Erythroblast (primary cell): ENCODE measurements at places on chromosomes 5 and 9.

DNA sequence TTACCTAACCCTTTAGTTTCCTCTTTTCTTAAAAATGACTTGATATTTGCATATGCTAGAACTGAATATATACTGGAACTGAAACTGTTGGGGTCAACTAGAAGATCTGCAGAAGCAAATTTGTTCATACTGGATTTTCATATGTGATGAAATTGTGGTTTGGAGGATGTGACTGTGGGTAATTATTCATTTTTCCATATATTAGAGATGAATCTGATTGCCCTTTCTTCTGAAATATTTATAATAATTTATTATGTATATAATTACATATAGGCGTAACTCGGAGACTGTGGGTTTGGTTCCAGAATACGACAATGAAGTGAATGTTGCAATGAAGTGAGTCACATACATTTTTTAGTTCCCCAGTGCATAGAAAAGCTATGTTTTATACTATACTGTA is 149.1 kb downstream of the ATP10B start:
- no peak for DNase-seq

GRCh38 chr9:73176450-73176875 is 24.8 kb downstream of the ANXA1 start:
- no peak for DNase-seq

DNA sequence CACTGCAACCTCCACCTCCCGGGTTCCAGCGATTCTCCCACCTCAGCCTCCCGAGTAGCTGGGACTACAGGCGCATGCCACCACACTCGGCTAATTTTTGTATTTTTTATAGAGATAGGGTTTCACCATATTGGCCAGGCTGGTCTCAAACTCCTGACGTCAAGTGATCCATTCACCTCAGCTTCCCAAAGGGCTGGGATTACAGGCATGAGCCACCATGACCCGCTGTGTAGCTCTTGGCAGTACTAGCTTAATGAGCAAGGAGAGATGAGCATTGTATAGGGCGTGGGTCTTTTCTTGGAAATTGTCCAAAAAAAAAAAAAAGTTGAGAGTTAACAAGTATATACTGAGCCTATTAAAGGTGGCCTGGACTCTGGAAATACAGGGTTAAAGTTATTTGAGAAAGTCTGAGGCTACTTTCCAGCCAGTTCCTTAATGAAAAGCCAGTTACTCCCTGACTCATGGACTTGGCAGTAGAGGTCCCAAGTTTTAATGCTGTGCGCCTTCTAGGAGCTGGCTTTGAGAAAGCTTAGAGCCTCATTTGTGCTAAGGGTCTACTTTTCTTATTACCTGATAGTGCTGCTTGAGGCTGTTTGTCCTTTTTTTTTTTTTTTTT is 4.2 kb upstream of the FGF18 start:
- no peak for DNase-seq

GRCh38 chr5:131482617-131483016 is 152.4 kb downstream of the RAPGEF6 start:
- no peak for DNase-seq

- peak; percentile 84 for DNase-seq
Observed at GRCh38 chr5:96714951-96715451, 52.8 kb downstream of the CAST start.

- no peak for DNase-seq
Observed at GRCh38 chr9:97892421-97892820, 29.9 kb downstream of the TRMO start.

DNA sequence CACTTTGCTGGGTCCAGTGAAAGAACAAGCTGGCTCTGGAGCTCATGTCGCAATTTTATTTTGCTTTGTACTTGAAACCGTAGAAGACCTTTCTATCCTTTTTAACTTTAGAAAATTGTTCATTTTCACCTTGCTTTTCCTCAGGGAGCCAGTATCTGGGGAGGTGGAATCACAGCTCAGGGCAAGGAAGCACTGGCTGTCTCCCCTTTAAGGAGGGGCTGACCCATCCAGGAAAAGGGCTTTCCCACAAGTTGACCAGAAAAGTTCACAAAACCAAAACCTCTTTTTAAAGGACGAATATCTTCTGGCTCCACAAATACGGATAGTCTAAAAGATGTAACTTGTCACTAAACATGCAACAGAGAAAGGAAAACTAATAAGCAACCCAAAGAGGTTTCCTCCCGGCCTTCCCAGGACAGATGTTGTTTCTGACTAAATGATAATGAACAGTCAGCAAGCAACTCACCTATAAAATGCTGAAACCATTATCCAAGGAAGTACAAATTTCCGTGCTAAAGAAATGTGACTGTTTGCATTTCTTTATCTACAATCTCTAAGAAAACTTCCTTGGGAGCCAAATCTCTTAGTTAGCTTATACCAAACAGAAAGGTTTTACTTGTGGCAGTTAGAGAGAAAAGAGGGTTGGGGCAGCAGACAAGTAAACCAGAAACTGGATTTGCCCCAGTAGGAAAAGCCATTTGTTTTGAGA is 278.2 kb downstream of the PLK2 start:
- DNase-seq: no peak

DNA sequence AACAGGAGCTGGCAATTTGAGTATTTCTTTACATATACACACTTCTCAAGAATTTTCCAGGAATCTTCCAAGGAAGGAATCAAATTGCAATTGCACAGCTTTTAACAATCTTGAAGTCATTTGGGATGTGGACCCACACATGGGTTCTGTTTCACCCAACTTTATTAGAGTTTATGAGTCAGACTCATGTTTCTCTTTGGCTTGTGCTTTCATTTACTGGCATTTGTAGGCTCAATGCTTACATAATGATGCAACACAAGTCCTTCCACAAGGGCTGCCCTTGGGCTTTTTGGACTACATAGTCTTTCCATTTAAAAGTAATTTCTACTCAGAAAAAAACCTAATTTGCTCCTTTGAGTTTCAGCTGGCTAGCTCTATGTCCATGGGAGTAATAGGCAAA is 4.6 kb upstream of the CDC37L1 start:
- DNase-seq: no peak

DNA sequence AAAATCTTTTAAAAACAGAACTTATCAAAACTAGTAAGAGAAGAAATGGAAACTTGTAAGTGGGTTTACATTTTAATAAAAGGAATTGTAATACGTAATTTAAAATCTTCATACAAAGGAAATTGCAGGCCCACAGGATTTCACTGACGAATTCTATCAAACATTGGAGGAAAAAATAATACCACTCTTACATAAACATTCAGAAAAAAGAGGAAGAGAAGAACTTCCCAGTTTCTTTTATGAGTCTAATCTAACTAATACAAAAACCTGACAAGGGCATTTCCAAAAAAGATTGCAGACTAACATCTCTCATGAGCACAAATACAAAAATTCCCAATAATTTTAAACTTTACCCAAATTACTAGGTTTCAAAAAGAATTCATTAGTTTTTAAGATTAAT is 149.0 kb downstream of the RANBP17 start:
- DNase-seq: no peak

- no peak for DNase-seq
Observed at GRCh38 chr5:42718591-42718990, 38.0 kb upstream of the CCDC152 start.

DNA sequence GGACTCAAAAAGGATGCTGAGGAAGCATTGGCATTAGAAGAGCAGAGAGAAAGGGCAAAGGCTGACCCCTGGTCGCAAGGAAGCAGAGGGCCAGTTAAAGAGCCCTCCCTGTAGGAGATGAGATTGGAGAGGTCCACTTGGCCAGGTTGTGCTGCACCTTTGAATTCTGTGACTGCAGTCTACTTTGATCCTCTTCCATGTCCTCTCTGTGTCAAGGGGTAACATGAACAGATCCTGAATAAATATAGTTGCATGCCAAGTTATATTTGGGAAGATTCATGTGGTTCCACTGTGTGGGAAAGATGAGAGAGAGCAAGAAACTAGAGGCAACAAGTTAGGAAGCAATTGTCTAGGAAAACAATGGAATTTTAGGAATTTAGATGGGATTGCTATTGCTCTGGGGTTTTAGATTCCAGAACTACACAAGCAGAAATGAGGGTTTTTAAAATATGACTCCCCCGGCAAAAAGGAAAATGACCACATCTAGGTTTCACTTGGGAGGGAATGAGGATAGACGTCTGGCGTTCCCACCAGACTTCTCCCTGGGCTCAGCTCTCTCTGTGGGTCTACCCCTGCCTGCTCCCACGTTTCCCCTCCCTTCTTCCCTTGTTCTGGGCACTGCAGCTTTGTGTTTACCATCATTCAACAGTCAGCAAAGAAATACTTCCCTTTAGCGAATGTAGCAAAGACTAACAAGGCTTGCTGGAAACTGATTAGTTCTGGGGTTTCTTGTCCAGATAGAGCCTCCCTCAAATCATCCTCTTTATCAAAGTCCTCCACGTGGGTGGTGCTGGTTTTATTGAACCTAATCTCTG is 63.6 kb downstream of the SNX18 start:
- no peak for DNase-seq

DNA sequence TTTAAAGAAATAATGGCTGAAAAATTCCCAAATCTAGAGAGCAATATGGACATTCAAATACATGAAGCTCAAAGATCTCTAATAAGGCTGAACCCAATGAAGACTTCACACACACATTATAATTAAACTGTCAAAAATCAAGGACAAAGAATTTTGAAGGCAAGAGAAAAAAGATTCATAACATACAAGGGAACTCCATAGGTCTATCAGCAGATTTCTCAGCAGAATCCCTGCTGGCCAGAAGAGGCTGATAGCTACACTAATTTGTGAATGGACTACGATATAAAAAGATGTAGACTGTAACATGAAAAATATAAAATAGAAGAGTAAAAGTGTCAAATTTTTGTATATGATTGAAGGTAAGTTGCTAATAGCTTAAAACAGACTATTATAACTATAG is 251.9 kb downstream of the ADAMTS6 start:
- no peak for DNase-seq

- DNase-seq: no peak
Observed at GRCh38 chr9:96015876-96016686, 140.6 kb downstream of the ERCC6L2 start.

- DNase-seq: no peak
Observed at GRCh38 chr5:127243011-127243410, 47.6 kb upstream of the MEGF10 start.

- no peak for DNase-seq
Observed at GRCh38 chr5:10663489-10664179, 97.4 kb downstream of the DAP start.

GRCh38 chr9:130542038-130542437 is 37.3 kb upstream of the FUBP3 start:
- DNase-seq: no peak

DNA sequence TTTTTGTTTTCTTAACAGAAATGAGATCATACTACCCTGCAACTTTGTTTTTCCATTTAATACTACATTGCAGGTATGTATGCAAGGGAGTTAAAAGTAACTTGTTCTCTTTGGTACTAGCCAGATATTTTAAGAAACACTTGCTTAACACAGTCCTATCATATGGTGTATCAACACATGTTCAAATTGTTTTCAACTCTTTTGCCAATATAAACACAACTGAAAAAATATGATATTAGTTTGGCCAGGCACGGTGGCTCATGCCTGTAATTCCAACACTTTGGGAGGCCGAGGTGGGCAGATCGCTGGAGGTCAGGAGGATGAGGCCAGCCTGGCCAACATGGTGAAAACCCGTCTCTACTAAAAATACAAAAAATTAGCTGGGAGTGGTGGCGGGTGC is 41.6 kb downstream of the RNF38 start:
- DNase-seq: no peak

GRCh38 chr9:5073701-5074100 is 88.6 kb downstream of the JAK2 start:
- no peak for DNase-seq

- no peak for DNase-seq
Observed at GRCh38 chr5:14147210-14147609, 4.1 kb downstream of the TRIO start.

- DNase-seq: peak; percentile 21
Observed at GRCh38 chr9:76905791-76906646, at the start of gene PRUNE2. PRUNE2 (minus strand) TSS chr9:76906114; CDS start chr9:76905963, 151 bp downstream.

DNA sequence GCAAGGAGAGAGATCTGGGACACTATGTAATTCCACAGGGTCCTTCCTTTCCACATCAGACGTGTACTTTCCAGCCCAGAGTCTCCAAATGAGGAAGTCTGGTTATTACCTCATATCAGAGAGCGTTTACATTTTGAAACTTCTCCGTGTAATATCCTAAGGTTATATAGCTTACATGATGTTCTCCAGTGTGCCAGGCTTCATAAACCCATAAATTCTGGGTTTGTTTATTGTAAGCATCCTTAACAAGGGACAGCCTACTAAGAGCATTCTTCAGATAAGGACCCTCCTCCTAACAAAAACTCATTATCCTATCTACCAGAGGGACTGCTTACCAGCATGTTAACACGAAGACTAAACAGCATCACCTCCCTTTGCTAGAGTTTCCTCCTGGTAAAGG is 17.9 kb downstream of the SRFBP1 start:
- no peak for DNase-seq

- DNase-seq: no peak
Observed at GRCh38 chr9:82424599-82425120, 436.1 kb downstream of the SPATA31D1 start.

DNA sequence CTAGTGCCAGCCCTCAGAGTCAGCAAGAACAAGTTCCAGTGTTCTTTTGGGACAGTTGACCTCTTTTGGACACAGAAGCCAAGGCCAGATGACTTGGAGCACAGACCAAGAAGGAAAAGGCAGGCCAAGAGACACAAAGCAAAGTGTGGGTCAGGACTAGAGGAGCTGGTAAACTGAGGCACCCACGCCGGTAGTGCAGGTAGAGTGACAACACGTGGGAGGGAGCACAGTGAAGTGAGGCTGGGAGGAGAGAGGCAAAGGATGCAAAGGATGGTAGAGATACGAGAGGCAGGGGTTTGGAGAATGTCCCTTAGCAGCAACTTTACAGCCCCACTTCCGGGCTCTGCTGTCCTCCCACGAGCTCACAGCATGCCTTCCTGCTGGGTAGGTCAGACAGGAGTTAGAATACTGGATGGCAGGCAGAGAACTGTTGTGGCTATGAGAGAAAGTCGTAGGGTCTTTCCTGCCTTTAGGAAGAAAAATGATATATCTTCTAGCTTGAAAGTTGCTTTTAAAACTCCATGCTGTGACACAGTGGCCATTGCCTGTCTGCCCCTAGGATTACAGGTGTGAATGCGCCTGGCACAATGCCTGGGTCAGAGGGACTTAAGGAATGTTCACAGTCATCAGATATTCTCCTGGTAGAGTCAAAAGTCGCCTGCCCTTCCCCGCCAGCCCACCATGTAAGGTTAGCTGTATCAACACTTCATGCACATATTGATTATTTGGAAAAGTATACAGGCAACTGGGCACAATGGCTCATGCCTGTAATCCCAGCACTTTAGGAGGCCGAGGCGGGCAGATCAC is 97.9 kb downstream of the PDE8B start:
- no peak for DNase-seq
